ENCODE measurements at places on chromosomes 7 and 10.

GRCh38 chr7:106866298-106867281 is 1.5 kb downstream of the PIK3CG start:
- DNase-seq, result no peak

- DNase-seq, result no peak
These were observed at the start of gene MACC1 for GRCh38 chr7:20217193-20217948. MACC1 (minus strand) TSS chr7:20217384; CDS start chr7:20161862, 55,522 bp downstream.

- no peak for DNase-seq
These were observed 12.5 kb upstream of the KLHL7 start for GRCh38 chr7:23093111-23093510.

GRCh38 chr10:79318369-79318768 is 28.9 kb upstream of the PPIF start:
- no peak for DNase-seq

- no peak for DNase-seq
These were observed 42.4 kb upstream of the SEPTIN7 start for GRCh38 chr7:35758421-35758820.

DNA sequence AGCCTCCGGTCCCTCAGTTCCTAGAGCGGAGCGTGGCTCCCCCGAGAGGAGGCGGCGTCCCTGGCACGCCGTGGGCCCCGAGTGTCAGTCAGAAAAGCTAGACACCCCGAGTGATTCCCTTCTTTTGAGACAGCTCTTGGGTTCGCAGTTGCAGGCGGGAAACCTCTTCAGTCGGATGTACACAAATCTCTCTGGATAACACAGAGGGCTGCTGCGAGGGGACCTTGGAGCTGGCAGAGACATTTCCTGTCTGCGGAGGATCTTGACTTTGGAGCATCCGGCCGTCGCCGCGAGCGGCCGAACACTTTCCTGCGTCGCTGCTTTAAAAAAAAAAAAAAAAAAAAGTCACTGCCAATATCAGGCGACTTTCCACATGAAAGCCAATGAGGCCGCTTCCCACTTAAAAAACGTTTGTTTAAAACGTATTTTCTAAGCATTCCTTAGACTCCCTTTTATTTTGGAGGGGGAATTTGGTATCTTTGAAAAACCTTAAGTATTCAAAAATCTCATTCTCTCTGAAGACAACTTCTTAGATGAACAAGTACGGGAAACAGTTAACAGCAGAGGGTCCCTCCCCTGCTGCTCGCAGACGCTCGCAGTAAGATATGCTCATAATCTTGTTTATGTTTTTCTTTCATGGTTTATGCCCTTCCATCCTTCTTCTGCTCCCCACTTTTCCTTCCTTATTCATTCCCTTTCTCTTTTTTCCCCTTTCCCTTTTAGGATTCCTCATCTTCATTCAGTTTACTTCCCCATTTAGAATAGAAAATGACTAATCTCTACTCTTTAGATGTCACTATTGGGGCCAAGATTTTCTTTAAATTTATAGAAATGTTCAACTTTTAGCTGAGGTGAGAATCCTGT is 10.0 kb downstream of the HHEX start:
- no peak for DNase-seq

DNA sequence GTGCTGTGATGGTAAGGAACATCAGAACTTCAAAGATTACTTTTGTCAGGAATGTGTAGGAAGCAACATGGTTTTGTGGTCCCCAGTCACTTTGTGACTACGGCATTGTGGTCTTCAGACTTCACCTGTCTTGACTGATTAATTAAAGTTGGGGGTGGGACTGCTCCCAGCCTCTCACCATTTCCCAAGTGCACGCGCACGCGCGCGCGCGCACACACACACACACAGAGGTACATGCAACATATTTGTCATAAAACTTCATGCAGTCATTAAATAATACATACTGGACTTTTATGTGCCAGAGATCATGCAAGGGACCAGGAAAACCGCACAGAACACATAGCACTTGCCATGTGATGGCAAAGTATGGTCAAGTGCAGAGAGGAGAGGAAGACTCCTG is 181.2 kb downstream of the EVX1 start:
- DNase-seq, result no peak

DNA sequence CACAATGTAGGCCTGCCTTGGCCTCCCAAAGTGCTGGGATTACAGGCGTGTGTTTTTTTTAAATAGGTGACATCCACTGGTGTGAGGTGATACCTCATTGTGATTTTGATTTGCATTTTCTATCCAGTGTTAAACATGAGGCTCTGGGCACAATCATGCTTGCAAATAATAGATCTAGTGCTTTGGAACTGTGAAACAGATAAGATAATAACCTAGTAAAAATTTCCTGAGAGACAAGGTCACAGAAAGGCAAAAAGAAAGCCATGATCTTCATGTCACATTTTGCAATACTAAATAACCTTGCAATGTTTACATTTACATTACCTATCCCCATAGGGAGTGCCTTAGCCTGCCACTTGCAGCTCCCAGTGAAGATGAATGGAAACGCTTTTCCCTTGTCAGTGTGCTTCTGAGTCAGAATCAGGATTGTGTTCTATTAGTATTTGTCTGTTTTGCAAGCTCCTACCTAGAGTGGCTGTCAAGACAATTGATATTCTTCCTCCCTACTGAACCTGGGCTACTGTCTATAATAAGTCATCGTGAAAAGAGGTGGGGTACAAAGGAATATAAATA is 256.5 kb downstream of the PHTF2 start:
- DNase-seq, result no peak

GRCh38 chr7:18916826-18917225 is 200.6 kb downstream of the TWIST1 start:
- DNase-seq, result no peak

- DNase-seq, result no peak
These were observed 10.8 kb upstream of the XPNPEP1 start for GRCh38 chr10:109933984-109934565.

- no peak for DNase-seq
These were observed 115.5 kb upstream of the ZMIZ1 start for GRCh38 chr10:78953113-78953798.

DNA sequence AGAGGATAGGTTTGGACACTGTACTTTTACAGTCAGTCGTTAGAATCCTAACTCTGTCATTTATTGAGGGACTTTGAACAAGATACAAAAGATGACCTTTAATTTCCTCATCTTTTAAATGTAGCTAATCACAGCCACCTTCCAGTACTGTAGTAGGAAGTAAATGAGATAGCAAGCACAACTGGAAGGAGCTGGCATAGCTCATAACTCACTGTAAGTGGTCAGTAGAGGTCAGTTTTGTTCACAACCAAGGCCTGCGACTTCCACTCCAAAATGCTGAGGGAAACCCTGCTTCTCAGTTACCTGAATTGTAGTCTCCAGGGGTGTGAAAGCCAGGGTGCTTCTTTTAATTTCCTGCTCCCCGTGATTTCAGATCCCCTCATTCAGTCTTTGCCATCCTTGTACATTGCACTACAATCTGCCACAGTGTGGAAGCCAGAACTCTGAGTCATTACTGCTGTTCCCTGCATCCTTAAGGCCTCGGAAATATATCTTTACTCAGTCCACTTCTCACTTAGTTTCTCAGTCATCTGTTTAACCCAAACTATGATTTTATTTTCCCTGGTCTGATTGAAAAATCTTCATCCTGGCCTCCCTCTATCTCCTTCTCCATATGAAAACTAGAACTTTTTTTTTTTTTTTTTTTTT is 361.2 kb downstream of the NRG3 start:
- DNase-seq, result no peak

DNA sequence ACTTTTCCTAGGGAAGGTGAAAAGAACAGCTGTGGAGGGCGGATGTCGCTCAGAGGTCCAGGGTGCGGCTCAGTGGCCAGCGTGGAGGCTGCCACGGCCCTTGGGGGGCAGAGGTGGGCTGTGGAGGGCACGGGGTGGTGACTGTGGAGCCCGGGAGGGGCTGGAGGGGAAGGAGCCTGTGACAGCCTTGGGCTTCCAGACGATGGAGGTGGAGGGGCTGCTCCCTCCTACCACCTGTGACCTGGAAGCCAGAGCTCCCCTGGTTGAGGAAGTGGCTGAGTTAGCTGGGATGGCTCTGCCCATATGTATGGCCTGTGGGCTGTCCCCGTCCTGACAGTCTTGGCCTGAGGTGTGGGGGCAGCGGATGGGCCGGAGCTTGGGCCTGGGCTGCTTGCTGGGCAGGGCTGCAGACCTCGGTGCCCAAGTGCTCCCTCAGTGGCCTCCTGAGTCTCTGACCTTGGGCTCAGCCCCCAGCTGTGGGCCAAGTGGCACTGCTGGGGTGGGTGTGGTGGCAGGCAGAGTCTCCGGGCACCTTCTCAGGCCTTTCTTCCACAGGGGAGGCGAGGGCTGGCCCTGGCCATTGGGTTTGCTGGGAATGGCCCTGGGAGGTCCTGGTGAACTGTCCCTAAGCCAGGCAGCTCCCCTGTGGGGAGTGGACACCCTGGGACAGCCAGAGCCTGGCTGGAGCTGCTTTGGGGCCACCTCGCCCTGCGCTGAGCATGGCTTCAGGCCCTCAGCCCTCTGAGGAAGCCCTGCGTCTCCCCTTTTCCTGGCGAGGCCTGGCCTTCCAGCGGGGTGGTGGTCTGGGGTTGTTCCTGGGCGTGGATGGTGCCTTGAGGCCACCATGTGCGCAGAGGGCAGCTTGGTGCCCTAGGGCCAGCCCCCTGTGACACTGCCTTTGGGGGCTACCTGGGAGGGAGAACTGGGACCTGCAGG is 3.9 kb downstream of the BRI3 start:
- no peak for DNase-seq

GRCh38 chr10:96073722-96074121 is 30.3 kb downstream of the CCNJ start:
- no peak for DNase-seq

- no peak for DNase-seq
These were observed 167.8 kb downstream of the CHN2 start for GRCh38 chr7:29362380-29362779.

GRCh38 chr10:5817322-5818047 is 4.3 kb upstream of the GDI2 start:
- DNase-seq, result no peak

GRCh38 chr10:1289591-1289990 is 233.4 kb downstream of the WDR37 start:
- DNase-seq, result no peak

GRCh38 chr10:110706690-110707098 is 62.6 kb downstream of the RBM20 start:
- no peak for DNase-seq

GRCh38 chr7:80429181-80429580 is 82.7 kb downstream of the GNAT3 start:
- no peak for DNase-seq

DNA sequence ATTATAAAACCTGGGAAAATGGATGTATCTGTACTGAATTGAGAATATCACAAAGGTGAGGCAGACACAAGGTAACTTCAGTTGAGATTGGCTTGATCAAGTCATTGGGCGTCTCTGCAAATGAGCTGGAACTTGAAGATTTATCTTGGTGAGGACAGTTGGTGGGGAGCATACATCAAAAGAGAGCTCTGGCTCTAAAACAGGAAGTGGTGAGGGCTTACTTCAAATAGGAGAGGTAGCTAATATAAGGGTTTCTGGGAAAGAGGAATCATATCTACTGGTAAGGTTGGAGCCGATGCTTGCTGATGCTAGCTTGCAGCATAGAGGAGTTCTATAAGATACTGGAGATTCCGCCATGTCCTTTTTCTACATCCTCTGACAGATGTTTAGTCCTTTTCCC is 39.9 kb upstream of the FGL2 start:
- no peak for DNase-seq

GRCh38 chr10:129131457-129132132 is 335.4 kb upstream of the MGMT start:
- DNase-seq, result no peak

DNA sequence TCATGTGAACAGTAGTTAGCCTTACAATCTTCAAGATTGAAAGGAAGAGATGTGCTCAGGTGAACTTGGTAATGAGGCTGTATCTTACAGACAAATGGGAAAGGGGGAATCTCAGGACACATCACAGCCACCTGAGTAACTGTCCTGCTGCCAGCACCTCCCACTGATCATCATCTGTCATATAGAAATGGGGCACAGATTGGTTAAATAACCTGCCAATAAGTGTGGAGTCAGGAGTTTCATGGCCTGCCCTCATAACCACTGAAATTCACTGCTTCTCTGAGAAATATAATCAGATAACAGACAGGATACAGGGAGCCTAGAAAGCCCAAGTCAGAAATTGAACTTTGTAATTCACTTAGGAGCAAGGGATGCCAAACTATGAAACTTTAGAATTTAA is 64.9 kb upstream of the TAS2R16 start:
- no peak for DNase-seq

GRCh38 chr10:127907411-127908105 is 655 bp downstream of the PTPRE start:
- no peak for DNase-seq

GRCh38 chr7:16634271-16634738 is 11.2 kb downstream of the ANKMY2 start:
- DNase-seq, result no peak

GRCh38 chr10:109727436-109727835 is 195.9 kb downstream of the XPNPEP1 start:
- DNase-seq, result no peak

- DNase-seq, result no peak
These were observed 5.4 kb upstream of the PFKFB3 start for GRCh38 chr10:6197321-6197720.

DNA sequence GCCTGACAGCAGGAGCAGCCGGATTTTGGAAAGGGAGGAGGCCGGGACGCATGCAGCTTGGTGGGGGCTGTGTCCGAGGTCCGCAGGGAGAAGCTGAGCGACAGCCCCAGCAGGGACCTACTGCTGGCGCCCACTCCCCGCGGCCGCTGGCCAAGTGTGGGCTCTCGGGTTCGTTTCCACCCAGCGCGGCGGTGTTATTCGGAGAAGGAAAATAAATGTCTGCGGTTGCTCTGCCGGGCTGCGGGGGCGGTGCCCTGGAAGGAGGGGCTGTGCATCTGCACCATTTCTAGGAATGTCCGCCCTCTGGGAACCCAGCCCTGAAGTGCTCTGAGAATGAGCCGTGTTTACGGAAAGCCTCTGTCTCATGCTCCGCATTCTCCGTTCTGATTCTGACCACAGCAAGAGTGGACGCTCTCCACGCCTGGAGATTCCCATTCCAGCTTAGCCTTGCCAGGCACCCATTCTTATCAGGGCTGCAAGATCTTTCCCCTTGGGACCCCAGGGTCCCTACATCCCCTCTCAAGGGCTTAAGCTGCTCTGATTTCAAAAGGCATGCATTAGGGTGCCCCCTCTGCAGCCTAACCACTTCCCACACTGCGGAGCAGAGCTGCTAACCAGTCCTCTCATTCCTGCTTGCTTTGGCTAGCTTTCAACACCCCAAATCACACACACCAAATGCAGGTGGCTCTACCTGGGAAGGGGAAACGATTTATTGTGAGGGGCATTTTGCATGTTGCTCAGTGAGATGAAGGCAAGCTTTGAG is 256.6 kb upstream of the GLI3 start:
- no peak for DNase-seq

- no peak for DNase-seq
These were observed 16.9 kb downstream of the MYO1G start for GRCh38 chr7:44961844-44962482.

- DNase-seq, result no peak
These were observed 74.3 kb downstream of the LHPP start for GRCh38 chr10:124535731-124536495.
